ENCODE measurements at places on chromosomes 6 and 20.
A peak's percentile ranks its signal among the peaks of the same experiment; 100 is the strongest.

DNA sequence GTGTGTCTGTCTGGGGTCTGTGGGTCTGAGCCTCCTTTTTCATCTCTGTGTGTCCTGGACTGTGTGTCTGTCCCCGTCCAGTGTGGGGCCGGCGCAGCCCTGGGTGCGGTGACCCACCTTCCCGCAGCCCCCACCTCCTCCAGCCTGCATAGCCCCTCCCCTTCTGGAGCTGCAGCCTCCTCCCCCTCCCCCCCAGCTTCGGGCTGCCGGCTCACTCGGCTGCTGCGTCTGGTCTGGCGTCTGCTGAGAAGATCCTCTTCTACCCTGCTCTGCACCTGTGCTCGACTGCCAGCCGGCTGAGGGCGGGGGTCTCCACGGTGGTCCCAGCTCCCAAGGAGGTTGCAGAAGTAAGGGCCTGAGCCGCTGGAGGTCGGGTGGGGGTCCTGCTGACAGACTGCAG is 7.6 kb upstream of the LKAAEAR1 start:
- DNase-seq, result peak; percentile 67

- DNase-seq, result peak; percentile 80
Observed at GRCh38 chr6:38149531-38149930, 330.0 kb downstream of the ZFAND3 start.

- no peak for DNase-seq
Observed at GRCh38 chr20:16955462-16955861, 207.3 kb downstream of the OTOR start.

DNA sequence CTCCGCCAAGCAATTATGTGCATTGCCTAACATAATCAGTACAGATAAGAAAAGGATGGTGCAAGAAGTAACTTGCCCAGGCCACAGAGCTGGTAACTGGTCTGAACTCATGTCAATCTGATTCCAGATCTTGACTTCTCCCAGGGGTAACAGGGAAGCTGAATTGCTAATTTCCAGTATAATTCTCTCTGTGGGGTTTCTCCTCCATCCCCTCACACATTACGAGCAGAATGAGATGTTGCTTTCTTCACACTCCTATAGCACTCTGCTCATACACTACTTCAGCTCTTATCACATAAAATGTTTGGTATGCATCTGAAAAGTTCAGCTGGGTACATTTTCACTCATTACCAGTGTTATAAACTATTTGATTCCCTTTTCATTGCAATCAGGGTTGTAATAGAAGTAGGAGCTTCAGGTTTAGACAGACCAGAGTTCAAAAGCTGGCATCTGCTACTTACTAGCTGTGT is 24.0 kb upstream of the LRRC1 start:
- DNase-seq, result no peak

GRCh38 chr6:24152014-24152413 is 26.0 kb downstream of the NRSN1 start:
- DNase-seq, result no peak

DNA sequence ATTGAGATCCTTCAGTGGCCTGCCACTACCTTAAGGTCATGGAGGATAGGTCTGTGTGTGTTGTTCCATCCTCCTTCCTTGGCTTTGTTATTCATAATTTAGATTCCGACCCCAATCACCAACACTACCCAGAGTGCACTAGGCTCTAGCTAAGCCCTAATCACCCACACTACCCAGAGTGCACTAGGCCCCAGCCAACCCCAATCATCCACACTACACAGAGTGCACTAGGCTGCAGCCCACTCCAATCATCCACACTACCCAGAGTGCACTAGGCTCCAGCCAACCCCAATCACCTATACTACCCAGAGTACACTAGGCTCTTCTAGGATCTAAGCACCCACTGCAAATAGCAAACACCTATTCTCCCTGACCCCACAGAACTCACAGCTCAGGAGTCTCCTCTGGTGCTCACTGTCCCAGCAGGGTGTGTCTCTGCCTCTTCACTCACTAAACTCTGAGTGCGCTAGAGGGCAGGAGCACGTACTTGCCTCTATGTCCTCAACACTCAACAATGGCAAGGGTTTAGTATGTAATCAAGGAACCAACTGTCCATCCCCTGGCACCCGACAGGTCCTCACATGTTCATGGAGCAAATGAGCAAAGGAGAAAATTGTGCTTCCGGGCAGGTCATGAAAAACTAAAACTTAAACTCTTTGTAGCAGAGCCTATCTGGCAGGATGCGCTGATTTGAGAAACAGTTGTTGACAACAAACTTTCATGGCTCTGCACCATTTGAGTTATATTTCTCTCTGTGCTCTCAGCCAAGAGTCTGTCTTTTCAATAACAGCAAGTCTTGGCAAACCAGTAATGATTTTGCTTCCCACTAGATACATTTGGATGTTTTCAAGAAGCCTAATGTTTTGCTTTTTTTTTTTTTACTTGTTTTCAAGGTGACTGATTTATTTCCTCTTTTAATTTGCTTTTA is 54.3 kb downstream of the SLC22A23 start:
- no peak for DNase-seq

GRCh38 chr20:60214901-60215815 is 256.9 kb downstream of the CDH26 start:
- no peak for DNase-seq

GRCh38 chr6:156589281-156589680 is 187.9 kb upstream of the ARID1B start:
- no peak for DNase-seq

DNA sequence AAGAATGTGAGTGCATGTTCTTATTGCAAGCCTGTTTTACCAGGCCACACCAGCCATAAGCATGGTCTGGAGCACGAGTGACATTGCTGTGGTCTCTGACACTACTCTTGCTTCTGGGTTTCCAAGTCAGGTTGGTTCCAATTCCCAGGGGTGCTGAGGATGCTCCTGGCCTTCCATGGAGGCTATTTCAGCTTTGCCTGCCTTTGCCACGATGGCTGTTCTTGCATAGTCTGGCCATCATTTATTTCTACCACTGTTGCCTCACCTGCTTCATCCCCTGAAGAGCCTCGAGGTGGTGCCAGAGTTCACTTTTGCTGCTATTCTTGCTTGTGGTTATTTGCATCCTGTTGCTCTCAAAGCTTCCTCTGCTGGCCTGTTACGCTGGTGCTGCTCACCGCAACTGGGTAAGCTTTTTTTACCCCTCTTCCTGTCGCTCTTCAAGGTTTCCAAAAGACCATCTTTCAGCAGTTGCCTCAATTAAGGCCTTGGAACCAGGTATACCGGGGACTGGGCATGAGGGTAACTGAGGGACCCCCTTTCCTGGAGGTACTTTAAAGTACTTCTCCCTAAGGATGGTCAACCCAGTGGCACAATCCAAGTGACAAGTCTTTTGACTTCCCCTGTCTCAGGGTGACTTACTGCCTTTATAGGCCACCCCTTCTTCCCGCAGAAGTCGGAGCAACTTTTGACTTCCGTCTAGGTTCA is 64.5 kb downstream of the AKAP7 start:
- no peak for DNase-seq

DNA sequence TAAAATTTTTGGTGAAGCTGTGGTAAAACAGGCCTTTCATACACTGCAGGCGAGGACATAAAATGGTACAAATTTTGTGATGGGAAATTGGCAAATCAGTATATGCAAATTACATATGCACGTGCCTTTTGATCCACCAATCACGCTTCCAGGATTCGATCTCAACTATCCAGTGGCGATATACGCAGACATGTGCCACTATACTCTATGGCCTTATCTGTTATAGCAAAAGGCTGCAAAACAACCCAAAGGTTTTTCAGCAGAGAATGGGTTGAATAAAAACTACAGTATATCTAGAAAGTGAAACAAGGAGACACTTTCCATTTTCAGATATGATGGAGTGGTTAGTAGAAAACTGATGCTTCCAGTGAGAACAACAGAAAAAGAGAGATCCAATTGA is 41.9 kb upstream of the ERVFRD-1 start:
- DNase-seq, result no peak

GRCh38 chr6:149876241-149876933 is 12.2 kb upstream of the LRP11 start:
- DNase-seq, result no peak

DNA sequence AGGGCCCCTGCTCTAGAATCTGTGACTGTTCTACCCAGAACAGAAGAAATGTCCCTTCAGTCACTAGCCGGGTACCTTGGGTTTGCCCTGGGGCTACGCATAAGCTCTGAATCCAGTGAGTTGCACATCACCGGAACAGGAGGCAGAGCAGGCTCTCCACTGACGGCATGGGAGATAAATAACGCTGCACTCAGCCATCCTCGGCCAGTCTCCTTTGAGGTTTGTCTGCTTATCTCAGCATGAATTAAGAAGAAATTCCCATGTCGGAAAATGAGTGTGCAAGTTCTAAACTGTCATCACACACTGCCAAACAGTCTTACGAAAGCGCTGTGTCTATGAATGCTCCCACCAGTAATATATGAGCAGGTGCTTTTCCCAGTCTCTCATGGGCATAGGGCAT is 90.8 kb downstream of the FAM50B start:
- DNase-seq, result no peak

DNA sequence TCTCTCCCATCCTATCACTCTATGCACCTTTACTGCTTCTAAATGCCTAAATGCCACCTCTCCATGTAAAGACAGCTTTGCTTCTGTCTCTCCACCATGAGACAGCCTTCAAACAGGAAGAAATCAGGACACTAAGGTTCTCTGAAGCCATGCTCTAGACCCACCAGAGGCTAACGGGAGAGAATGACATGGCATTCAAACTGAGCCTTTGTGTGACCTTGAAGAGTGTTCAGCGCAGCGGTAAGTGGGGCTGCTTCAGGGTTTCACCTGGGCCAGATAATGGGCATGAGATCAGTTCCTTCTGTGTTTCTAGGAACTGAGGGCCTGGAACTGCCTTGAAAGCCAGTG is 20.1 kb downstream of the FAM50B start:
- no peak for DNase-seq

DNA sequence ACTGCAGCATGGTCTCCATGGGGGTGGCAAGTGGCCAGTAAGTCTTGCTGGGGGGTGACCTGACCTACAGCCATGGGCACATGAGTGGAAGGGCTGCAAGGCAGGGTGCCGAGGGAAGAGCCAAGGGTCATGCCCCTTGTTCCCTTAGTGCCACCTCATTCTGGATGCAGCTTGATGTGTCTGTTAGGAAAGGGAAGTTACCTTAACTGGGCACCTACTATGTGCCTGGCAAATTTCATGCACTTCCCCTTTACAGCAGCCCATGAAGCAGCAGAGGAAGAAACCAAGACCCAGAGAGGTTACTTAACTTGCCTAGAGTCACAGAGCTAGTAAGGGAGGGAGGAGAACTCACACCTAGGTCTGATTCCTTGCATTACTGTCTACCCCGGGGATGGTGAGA is 174.0 kb downstream of the MRPL14 start:
- no peak for DNase-seq

DNA sequence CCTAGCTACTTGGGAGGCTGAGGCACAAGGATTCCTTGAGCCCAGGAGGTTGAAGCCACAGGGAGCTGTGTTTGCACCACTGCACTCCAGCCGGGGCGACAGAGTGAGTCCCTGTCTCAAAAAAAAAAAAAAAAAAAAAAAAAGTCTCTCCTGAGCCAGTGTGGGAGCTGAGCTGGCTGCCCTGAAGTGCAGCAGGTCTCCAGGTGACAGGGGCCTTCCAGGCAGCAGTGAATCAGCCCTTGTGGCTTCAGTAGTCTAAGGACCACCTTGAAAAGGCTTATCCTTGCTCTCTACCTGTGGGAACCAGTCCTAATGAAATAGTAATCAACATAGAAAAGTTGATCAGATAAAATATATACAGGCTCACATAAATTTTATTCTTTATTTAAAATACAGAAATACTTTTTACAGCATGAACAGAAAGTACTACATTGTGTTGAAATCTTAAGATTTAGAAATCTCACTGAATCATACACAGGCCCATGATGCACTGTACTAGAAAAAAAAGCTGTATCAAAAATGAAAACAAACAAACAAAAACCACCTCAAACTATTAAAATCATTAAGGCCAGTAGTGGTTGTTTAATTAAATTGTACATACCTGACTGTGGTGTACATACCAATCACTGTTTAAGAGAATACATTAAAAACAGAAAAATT is 128.9 kb downstream of the SCML4 start:
- no peak for DNase-seq

DNA sequence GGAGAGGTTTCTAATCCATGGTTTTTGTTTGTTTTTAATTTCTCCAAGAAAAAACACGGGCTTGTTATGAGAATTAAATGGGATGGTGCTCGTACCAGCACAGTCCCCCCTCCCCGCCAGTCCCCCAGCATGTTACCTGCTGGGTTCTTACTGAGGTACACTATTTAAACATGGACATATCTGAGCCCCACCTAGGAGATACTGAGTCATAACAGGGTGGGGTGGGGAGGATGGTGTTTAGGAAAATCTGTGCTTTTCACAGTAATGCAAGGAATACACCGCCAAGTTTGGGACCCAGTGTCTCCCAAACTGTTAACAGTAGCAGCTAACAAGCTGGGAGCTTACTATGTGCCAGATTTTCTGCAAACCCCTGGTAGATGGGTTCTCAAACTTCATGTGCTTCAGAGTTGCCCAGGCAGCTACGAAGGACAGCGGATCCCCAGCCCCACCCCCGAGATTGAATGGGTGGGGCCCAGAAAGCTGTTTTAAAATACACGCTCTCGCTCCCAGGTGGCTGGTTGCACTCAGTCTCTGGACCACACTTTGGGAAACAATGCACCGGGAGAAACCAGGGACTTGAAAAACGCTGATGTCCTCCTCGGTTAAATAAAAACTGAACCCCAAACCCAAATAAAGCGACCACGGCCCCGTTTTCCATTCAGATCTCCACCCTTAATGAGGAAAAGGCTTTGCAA is 995 bp downstream of the ZFP64 start:
- DNase-seq, result no peak

DNA sequence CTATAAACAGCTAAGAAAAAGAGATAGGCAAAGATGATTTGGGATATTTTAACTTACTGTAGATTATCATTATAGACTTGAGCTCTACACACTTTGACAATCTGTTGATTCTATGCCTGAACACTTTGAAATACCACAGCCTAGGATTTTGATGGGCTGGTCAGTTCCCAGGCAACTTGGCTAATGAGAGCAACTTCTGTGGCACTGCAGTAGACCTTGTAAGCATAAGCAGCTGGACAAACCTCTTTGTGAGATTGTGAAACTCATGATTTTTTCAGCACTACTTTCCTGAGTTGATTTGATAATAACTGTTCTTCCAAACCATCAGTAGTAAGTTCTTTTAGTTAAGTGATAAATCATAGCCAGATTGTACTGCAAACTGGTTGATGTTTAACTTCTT is 27.1 kb upstream of the ELOVL5 start:
- no peak for DNase-seq

GRCh38 chr20:59004763-59005522 is 2.1 kb downstream of the CTSZ start:
- no peak for DNase-seq

- no peak for DNase-seq
Observed at GRCh38 chr6:6686748-6687601, 98.5 kb downstream of the LY86 start.

DNA sequence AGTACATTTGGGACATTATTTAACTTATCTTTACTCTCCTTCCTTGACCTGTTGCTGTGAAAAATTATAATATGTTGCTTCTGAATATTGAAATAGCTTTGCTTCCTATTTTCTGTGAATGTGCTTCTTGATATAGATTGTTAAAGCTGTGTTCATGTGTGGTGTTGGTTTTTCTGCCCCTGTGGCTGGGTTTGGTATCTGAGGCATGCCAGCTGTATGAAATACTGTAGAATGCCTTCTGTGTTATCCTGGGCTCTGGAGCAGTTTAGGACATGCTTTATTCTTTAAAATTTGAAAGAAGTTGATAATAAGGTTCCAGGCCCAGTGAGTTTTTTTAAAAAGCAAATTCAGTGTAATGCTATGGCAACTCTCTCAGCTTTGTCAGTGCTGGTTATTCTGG is 71.7 kb downstream of the HIVEP1 start:
- DNase-seq, result no peak
